ENCODE measurements at places on chromosomes 3 and 15.

GRCh38 chr3:174957081-174957480 is 97.9 kb downstream of the NAALADL2 start:
- DNase-seq = no peak

DNA sequence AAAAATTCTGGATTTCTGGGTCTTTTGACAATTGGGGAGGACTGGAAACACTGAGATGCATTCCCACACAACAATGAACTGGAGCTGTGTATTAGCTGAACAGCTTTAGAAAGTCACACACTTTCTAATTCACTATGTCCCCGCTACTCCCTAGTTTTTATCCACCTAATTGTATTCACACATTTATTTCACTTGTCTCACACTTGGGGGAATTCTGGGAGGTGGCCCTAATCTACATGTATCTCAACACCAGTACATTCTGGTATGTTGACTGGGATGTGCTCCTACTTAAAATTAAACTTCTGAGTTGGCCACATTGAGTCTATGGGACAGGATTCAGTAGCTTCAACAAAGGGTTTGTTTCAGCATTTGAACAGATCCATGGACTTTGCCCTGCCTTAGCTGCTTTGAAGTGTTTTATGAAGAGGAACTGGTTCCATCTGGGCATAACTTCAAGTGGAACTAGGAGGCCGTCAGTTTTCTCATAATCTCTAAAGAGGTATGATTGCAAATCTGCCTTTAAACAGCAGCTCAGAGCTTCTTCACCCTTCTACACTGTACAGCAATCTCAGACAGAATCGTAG is 106.5 kb upstream of the CMC1 start:
- no peak for DNase-seq

DNA sequence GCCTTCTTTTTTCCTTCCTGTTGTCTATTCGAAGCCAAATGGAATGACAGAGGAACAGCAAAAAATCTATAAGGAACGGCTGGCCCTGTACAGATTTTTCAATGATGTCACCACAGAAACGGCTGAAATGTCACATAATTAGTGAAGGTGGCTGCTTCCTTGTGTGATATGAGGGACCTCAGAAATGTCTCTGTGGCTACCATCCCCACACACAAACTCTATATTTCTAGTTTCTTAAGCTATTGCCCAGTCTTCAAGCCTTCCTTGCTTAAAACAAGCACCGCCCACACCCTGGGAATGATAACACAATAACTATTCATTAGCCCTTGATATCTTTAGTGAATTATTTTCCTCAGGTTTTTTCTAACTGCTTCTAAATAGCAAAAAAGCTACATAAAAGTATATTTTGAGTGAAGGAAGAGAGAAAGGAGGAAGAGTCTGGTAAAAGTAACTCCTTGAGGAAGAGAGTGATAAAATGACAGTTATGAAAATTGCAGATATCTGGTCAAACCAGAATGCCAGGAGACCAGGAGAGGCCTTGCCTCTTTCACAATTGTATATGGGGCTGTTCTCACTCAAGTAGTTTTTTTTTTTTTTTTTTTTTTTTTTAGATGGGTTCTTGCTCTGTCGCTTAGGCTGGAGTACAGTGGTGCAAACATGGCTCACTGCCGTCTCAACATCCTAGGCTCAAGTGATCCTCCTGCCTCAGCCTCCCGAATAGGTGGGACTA is 38.7 kb downstream of the FMN1 start:
- DNase-seq = no peak

DNA sequence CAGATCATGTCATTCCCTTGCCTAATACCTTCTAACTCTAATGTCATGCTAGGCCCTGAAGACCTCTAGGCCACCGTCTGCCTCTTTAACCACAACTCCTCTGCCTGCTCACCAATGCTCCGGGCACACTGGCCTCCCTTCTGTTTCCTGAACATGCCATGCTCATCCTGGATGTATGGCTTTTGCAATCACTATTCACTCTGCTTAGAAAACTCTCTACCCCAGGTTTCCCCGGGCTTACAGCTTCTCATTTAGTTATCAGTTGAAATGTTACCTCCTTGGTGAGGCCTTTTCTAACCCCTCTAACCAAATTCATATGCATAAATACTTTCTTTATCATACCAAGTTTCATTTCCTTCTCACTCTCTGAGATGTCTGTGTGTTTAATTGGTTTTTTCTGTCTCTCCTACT is 727.8 kb upstream of the CFAP20DC start:
- no peak for DNase-seq

DNA sequence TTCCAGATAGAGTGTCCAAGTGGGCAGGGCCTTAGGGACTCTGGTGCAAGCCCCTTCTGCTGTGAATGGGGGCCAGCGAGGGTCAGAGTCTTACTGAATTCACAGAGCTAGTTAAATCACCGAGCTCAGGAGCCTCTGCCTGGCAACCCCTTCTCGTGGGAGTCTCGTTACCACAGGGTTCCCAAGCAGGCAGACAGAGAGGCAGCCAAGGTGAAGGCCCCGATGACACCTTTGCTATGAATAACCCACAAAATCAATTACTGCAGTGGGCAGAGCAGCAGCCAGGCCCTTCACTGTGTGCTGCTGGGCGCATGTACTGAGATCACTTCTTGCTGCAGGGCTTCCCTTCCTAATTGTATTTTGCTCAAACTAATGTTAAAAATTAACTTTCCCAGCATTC is 56.9 kb downstream of the SPSB4 start:
- no peak for DNase-seq

DNA sequence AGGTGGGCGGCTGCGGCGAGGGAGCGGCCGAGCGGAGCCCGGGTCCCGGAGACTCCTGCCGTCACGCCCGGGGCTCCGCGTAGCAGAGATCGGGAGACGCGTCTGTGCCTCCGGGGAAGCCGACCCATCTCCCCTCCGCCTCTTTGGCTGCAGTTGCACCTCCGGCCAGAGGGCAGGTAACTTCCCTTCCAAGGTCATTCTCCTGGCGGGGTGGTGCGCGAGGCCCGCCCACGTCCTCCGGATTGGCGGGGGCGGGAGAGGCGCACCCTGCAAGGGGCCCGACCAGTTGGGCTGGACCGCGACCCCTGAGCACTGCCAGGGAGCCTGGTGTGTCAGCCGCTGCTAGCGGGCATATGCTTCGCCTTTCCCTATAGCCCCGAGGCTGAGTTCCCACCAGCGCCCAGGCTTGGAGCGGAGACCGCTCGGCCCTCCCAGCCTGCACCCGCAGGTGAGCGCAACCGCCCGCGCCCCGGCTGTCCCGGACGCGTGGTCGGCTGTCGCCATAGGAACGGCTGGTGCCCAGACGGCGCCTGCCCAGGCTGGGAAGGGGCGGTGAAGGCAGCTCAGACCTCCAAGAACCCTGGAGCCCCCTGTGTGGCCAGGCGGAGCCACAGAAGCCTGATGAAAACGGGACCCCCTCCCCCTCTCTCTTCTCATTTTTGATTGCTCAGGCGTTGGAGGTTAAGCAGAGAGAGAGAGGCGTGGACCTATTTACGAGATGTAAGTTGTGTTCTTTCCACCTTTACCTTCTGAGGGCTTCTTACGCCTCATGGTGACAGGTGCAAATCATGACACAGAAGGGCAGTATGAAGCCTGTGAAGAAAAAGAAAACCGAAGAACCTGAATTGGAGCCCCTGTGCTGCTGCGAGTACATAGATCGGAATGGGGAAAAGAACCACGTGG is 453 bp downstream of the ZDHHC23 start:
- peak; percentile 21 for DNase-seq

DNA sequence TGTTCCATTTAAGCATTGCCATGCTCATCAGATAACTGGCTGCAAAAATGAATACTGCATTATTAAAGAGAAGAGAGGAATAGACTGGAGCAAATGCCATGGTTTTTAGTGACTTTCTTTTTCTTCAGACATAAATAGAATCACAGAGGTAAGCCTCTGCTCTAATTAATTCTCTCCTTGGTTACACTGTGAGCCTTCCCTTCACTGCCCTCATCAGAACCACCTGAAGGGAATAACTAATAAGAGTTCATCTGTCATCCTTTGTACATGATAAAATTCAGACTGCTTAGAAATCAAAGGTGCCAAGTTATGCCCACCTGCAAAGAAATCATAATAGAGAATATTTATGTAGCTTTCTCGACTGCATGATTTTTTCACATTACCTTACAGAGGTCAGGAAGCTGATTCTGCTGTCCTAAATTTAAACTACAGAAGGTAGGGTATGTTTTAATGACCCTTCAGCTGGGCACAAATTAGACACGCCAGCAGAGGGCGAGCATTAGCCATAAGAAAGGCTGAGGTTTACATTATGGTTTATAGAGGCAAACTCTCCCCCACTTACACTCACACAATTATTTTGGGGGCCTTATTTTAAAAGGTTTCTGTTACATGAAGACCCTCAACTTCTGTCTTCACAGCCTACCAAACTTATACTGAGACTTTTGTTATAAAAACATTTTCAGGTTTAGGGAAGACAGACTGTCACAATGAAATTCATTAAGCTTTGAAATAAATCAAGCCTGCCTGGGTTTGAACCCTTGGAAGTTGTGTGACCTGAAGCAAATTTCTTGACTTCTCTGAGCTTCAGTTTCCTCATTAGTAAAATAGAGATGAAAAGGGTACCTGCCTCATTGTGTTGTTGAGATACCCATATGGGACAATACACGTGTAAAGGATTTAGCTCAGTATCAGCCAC is 15.3 kb upstream of the UNC13C start:
- no peak for DNase-seq

DNA sequence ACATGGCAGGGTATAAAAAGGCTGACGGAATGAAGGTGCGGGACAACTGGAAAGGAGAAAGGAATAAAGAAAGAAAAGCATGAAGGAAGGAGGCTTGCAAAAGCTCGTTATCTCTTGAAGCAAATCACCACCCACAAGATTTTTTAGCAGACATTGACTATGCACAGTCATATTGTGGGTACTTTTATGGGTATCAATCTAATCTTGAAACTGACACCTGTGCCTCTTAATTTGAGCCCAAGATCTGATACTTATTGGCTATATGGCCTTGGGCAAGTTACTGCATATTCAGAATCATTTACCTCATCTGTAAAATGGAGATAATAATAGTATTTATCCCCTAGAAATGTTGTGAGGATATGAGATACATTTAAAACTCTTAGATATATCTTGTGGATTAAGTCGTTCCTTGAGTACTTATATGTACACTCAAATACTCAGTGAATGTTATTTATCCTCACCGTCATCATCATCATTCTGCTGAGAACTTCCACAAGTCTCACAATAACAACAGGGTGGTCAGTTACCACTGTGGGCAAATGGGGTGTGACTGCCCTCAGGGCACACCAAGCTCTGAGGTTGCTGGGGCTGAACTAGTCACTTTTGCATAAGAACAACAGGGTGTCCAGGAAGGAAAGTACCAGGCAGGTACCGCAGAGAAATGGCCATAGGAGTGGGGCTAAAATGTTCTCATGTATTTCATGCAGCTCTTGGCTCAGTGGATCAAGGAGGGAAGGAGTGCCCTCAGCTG is 266.1 kb downstream of the SLC9A9 start:
- DNase-seq = no peak

Data from LNCaP clone FGC (cell line).